Activated CD4-positive, alpha-beta T cell treated with anti-CD3 and anti-CD28 coated beads, Interleukin-2, Interleukin-4, amounts not matched to agents 100 ng/mL and 50 ng/mL, durations not matched to agents 16 hours and 8 hours (primary cell): ENCODE measurements at places on chromosomes 13 and 19.

GRCh38 chr13:113776231-113777125 lies 17.5 kb downstream of the TMEM255B start:
- no peak for DNase-seq

- no peak for DNase-seq
Measured at GRCh38 chr13:26247011-26247410, 6.9 kb upstream of the CDK8 start.

DNA sequence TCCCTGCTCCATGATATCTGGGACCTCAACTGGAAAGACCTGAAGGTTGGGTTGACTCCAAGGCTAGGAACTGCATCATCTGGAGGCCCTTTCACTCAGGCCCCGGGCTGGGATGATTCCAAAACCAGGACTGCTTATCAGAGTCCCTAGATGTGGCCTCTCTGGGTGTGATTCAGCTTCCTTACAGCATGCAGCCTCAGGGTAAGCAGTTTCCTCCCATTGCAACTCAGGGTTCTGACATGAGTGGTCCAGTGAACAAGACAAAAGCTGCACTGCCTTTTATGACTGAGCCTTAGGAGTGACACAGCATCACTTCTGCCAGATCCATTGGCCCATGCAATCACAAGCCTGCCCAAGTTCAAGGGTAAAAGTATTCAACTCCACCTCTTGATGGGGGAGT lies 502.8 kb downstream of the COG6 start:
- no peak for DNase-seq

- no peak for DNase-seq
Measured at GRCh38 chr13:32881074-32881776, 135.0 kb upstream of the KL start.

DNA sequence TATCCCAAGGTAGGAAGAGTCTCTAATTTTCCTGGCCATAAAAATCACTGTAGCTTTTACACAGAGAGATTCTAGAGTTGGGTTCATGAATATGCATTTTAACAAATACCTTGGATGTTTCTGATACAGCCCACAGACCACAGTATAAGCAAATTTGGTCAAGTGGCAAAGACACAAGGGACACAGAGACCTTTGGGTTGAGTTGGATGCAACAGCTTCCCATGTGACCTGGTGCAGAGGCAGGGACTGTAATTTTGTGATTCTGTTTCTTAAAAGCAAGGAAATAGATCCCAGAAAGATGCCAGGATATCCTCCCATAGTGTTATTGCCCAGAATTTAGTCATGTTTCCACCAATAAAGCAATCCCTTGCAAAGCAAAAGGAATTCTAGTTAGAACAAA lies 27.0 kb downstream of the FPR3 start:
- DNase-seq = no peak
